ENCODE measurements at places on chromosomes 3 and 15. TPM values are rescaled to one million over a fixed set of nuclear protein-coding genes. Genes with fewer than 3 reads are reported as not detected.

GRCh38 chr15:82081914-82082762 lies 36.3 kb upstream of the MEX3B start:
- no peaks in the 10 kb centered on the region for H3K27me3 ChIP-seq
- DNase-seq, result no peak
- no peaks in the 10 kb centered on the region for H3K4me1 ChIP-seq
- no peak overlapping the region for H3K4me3 ChIP-seq
- no peaks in the 10 kb centered on the region for H3K36me3 ChIP-seq
- no peak overlapping the region for H3K27ac ChIP-seq

DNA sequence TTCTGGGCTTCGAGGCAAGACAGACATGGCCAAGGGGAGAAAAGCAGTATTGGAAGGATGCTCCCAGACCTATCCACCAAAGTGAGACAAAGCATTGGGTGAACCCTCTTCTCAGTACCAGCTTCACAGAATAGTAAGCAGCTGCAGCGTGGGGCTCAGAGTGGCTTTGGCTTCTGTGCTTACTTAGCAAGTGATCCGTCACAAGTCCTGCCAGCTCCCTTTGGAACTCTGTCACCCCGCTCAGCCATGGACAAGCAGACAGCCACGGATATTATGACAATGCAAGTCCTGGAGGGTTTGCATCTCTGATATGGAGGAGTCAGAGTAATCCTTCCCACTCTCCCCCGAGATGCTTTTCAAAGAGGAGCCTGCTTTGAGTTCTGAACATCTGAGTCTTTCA lies 90.8 kb downstream of the SLCO3A1 start:
- DNase-seq, result no peak
- peak overlapping the region; percentile 80 for H3K27ac ChIP-seq
- H3K4me1 ChIP-seq, result peaks cover 82% of the 10 kb centered on the region
- H3K4me3 ChIP-seq, result no peak overlapping the region
- H3K27me3 ChIP-seq, result no peaks in the 10 kb centered on the region
- H3K36me3 ChIP-seq, result no peaks in the 10 kb centered on the region

DNA sequence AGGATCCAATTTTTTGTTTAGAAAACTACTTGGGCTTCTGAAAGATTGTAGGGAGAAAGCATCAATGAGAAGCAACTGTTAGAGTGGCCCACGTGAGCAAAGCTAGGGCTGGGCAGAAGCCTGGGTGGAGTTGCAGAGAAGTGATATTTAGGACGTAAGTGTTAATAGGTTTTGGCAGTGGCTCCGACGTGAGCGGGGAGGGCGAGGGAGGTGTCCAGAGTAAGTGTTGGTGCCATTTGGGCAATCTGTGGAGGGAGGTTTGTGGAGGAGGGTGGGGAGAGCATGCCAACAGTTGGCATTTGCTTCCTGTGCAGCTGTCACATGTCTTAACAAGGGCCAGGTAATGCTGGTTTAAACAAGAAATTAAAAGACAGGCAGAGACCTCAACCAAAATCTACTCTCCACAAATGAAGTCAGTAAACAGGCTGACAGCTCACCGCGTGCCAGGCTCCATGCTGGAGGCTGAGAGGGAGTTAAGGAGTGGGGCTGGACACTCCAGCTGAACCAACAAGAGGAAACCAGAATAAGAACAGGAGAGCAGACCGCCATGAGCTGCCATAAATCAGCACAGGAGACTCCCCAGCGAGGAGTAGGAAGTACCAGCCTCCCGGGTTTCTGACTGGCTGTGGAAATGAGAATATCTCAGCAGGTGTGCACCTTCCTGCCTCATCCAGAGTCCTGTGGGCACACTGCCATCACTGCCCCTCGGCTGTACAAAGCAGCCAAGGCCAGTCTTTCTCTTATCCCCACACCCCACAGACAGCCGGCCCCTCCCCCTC lies 232.6 kb downstream of the ABHD5 start:
- no peak for DNase-seq
- H3K27ac ChIP-seq, result no peak overlapping the region
- no peak overlapping the region for H3K4me3 ChIP-seq

- peak overlapping the region; percentile 98 for H3K27ac ChIP-seq
- no peak for DNase-seq
- peak overlapping the region; percentile 73 for H3K4me3 ChIP-seq
Observed at GRCh38 chr3:81761904-81762580, 597 bp upstream of the GBE1 start.

CYP8B1 gene
- total RNA-seq, result not detected
